Stimulated activated CD8-positive, alpha-beta memory T cell treated with anti-CD3 and anti-CD28 coated beads, Interleukin-4, amount 100 ng/mL, for 24 hours (primary cell): ENCODE measurements at places on chromosomes 7 and 10.

DNA sequence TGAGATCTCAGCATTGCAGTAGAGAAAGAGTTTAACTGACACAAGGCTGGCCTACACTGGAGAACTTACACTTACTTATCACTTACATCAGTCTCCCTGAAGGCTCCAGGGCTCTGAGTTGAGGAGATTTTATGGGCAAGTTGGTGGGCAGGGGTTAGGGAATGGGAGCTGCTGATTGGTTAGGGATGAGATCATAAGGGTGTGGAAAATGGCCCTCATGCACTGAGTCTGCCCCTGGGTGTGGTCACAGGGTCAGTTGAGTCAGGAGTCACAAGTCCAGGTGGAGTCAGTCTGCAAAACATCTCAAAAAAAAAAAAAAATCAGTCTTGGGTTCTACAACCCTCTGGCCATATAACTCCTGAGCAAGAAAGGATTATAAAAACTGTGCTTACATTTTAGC, 60.5 kb downstream of the PPP1R17 start:
- no peak for DNase-seq

- no peak for DNase-seq
Measured at GRCh38 chr10:133028158-133028557, 59.6 kb upstream of the ADGRA1 start.

DNA sequence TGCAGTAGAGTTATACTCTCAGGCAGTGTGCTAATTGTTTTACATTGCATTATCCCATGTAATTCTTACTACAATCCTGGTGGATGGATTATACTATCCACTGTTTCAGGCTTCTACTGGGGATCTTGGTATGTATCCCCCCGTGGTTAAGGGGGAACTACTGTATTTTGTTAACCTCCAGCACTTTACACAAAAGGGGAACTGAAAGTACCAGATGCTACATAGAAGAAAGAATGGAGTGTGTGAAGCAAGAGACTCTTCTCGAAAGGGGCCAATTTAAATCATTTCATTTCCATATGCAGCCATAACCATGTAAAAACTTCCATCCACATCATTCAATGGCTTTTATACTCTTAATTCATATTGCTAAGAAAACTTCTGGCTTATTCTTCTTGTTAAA, 69.4 kb downstream of the C1GALT1 start:
- DNase-seq, result no peak

DNA sequence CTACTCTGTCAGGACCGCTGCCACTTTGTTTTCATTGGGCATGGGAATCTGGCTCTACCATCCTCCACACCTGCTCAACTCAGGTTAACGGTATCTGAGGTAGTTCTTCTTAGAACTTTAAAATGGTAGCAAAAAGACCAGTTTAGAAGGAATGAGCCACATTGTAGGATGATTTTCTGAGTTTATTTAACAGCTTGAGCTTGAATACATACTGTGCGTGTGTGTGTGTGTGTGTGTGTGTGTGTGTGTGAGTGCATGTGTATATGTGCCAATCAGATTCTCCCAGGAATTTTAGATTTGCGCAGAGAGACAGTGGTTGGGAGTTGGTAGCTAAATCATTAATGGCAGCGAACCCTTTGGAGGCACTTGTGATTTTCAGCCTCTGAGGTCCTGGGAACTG, 81.4 kb downstream of the SPAG6 start:
- no peak for DNase-seq

- DNase-seq, result no peak
Measured at GRCh38 chr7:138934367-138934766, 46.8 kb downstream of the KIAA1549 start.

GRCh38 chr10:111281516-111281915, 204.7 kb downstream of the ADRA2A start:
- DNase-seq, result no peak

GRCh38 chr10:80108576-80109239, 23.8 kb upstream of the PLAC9 start:
- no peak for DNase-seq

DNA sequence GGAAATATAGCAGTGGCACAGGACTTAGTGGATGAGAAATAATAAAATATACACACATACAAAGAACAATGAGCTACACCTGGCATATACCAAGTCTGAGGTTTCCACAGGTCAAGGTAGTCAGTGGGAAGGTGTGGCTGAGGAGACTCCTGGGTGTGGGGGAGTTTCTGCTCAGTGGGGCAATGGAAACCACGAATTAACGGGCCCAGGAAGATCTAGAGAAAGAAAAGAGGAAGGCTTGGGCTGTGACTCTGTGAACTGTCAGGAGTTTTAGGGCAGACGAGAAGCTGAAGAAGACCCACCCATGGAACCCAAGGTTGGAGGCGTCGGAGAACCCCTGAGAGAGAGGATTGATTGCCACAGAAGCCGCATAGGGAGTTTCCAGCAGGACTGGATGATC, 196.5 kb downstream of the HERPUD2 start:
- no peak for DNase-seq

GRCh38 chr10:122176232-122177213, 94.6 kb upstream of the BTBD16 start:
- no peak for DNase-seq

- no peak for DNase-seq
Measured at GRCh38 chr7:15998617-15999016, 312.1 kb upstream of the MEOX2 start.

DNA sequence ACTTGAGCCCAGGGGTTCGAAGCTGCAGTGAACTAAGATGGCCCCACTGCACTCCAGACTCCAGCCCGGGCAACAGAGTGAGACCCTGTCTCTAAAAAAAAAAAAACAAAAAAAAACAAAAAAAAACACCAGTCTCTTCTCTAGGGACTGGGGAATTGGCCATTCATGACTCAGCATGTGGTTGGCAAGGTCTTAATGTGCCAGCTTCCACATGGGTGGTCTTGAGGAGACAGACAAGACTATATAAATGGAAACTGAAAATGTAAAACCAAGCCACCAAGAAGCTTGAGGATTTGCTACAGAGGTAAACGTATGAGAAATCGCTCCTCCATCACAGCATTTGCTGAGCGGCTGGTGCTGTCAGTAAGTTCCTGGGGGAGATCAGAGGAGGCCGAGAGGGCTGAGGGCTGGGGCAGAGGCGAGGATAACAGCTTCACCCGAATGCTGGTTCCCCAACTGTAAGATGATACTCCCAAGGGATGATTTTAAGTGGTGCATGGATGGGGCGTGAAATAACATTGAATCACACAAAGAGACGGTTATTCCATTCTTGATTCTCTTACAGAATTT, 128.7 kb downstream of the C10orf105 start:
- DNase-seq, result no peak

GRCh38 chr7:25234336-25234735, 6.0 kb upstream of the NPVF start:
- DNase-seq, result no peak

- no peak for DNase-seq
Measured at GRCh38 chr7:116766881-116767280, 94.9 kb downstream of the MET start.

- DNase-seq, result peak; percentile 56
Measured at GRCh38 chr10:119315128-119316001, 108.0 kb downstream of the GRK5 start.

DNA sequence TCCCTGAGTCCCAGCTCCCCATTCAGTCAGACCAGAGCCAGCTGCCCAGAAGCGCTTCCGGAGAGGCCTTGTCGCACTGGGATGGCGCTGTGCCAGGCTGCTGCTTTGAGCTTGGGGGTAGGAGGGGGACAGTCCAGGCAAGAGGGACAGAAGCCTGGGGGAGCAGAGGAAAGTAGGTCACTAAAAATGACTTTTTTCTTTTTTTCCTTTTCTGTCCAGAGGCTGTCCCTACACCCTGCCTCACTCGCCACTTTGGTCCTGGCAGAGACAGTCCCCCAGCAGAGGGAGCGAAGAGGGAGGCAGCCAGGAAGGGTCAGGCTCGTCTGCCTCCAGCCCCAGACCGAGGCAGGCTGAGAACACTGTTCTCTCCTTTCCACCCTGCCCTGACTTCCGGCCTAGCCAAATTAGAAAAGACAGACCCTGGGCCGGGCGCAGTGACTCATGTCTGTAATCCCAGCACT, 15.8 kb upstream of the TRIM8 start:
- DNase-seq, result no peak

DNA sequence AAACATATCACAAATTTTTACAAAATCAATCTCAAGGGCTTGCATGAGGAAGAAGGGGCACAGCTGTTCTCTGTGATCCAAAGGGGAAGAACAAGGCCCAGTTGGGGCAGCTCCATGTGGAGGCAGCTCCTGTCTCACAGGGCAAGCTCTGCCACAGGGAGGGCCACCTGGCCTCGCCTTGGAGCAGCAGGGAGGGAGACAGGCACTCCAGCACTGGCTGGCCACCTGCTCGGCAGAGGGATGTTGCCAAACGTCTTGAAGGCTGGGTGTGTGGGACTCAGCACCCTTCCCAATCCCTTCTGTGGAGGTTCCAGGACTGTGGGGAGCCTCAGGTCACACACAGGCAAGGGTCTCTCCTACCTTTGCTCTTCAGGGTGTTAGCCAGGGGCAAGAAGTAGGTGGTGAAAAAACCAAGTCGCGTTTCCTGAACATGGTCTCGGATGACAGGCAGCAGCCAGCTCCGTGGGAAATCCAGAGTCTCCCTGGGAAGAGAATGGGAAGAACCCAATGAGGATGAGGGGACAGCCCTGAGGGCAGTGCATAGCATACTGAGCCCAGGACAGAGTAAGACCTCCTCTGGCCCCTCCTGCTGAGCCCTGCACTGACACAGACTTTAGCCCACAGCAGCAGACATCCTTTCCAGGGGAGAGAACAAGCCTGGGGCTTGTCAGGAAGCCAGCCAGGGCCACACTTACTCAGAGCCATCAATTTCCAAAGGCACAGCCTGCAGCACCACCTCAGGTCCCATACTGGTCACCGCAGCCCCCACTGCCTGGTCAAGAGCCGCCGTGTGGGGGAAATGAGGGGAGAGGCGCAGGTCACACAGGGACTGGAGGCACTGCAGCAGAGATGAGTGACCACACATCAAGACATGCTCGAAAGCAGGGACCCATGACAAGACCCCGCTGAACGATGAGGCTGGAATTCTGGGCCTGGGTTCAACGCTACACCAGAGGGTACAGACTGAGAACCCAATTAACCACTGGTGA, 21.9 kb downstream of the RRP12 start:
- DNase-seq, result no peak

DNA sequence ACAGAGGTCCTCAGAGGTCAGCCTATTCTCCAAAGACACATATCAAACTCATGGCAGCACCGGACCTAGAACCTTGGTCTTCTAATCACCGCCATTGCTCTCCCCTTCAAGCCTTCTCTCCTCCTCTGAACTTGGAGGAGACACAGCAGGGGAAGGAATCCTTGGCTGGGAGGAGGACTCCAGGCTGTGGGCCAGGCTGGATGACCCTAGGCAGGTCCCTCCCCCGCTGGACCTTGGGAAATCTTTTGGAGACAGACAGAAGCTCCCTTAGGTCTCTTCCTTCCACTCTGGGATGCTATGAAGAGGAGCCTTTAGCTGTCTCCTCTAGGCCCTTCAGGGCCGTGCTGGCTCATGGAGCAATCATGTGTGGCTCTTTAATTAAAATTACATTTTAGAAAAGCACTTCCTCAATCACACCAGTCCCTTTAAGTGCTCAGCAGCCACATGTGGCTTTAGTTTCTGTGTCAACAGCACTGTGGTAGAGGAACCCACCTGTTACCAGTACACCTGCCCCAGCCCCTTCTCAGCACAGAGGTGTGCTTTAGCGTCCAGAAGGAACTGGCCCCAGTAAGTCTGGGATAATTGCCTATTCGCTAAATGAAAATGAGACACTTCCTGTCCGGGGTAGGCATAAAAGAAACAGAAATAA, 238.2 kb downstream of the CELF2 start:
- no peak for DNase-seq

GRCh38 chr10:117163061-117163953, 25.2 kb upstream of the VAX1 start:
- DNase-seq, result no peak

DNA sequence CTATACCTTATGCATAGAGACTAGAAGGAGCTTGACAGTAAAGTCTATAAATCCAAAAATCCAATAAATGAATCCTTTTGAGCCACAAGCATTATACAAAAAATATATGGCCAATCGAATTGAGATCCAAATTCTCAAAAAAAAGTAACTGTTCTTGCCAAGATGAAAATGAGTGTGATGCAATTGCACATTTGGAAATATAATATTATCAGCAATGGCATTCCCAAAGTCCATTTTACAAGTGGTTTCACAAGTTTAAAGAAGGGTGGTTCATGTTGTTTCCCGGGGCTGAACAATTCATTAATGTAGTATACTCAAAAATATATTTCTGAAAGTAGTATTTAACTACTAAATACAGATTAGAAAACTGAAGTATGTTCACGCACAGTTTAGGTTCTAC, 7.3 kb downstream of the RP9 start:
- DNase-seq, result no peak

GRCh38 chr7:23462846-23463245, 7.4 kb downstream of the IGF2BP3 start:
- no peak for DNase-seq

- no peak for DNase-seq
Measured at GRCh38 chr10:82953909-82954308, 1078.9 kb downstream of the NRG3 start.

GRCh38 chr10:7744307-7744706, 41.2 kb downstream of the ITIH2 start:
- no peak for DNase-seq

DNA sequence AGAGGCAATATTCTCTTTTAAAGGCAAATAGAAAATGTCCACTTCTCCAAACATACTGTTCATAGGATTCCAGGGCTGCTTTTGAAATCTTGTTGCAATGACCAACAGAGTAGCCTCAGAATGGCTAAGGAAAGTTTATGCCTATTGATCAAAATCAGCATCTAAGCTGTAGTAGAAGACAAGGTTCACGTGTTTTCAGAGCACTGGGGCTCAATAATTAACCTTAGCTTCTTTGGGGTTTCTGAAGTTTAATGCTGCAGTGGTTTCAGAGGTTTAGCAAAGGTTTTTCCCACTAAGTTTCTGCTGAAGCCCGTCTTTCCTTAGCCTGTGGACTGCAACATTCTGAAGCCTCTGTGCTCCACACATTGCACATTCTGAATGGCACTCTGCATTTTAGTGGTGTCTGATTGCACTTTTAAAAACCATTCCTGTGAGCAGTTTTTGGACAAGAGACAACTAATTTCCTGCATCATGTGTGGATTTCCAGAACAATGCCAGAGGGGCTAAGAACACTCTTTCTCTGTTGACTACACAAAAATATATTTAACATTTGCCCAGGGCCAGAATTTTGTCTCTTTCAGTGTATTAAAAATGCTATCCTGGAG, 342.5 kb downstream of the PTEN start:
- no peak for DNase-seq

DNA sequence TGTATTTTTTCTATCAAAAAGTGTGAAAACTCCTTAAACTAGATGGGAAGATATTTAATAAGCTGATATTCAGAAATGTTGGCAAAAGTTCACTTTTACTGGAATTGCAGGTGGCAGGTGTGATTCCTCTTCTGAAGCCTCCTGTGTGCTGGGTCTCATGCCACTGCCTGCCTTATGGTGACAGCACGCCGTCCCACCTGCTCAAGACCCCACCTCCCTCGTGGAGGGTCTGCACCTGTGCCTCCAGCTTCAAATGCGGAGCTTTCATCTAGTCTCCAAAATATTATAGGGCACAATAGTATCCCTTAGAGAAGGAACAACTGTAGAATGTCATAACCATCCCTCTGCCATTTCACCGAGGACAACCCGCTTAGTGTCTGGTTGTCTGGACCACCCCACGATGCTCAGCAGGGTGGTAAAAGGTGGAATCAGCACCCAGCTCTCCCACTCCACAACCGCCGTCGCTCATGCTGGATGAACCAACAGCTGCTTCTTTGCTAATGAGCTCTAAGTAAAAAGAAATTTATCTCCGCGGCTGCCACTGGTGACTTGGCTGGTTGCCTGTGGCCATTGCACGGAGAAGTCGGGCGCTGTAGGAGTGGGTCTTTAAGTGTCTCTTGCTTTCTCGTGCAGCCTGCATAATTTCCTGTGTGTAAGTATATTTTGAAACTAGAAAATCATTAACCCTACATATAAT, 119.3 kb upstream of the TCERG1L start:
- DNase-seq, result no peak
